ENCODE measurements at places on chromosomes 7 and 10.
A peak's percentile ranks its signal among the peaks of the same experiment; 100 is the strongest.

DNA sequence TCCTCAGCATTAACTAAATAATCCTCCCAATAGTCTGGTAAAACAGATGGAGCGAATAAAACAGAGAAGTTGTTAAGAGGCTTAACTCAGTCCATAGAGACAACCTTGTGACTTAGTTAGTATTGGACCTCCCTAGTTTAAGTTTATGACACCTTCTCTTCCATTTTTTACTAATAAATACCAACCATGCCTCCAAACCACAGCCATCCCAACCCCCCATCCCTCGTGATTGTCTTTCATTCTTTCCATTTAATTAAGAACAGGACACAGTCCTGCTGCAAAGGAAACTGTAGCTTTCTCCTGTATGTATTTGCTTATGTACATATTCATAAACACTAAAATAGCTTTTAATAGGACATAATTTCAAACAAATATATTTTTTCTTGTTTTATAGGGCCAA is 238.2 kb downstream of the SEMA3D start:
- no peak for DNase-seq

DNA sequence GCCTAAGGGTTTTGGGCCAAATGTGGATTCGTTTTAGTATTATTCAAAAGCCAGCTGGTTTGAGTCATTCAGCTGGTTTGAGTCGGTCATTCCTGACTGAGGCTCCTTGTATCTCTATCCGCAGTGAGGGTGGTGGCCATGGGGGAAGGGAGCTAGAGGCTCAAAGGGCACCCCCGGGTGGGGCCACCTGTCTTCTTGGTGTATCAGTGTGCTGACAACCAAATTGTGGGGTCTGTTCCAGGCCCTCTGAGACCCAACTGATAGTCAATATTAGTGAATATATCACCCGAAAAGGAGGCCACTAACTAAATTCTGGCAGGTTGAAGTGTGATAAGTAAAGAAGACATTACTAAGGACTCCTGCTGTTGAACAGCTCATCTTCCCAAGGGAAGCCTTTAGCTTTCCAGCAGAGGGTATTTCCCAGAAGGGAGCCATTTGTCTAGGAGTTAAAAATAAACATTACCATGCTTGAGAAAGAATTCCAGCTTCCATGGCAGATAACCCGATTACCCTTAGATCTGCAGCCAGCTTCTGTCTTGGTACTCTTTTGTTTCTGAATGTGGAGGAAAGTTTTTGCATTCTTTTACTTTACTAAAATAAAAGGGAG is 29.9 kb upstream of the DDX50 start:
- peak; percentile 29 for DNase-seq

DNA sequence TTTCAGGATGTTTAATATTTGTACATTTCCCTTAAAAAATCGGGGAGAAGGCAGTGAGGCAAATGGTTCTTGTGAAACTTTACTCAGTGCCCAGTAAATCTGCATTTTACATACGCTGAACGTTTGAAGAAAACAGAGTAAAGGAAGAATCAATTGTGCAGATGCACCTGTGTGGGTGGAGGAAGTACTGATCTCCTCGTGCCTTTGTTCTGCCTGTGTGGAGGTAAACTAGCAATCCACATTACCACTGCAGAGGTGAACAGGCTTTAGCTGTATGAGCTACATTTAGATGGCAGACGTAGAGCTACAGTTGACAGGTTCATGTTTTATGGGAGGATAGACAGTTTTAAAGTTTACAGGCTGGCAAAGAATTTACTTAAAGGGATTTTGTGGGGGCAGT is 62.7 kb upstream of the VIPR2 start:
- no peak for DNase-seq

DNA sequence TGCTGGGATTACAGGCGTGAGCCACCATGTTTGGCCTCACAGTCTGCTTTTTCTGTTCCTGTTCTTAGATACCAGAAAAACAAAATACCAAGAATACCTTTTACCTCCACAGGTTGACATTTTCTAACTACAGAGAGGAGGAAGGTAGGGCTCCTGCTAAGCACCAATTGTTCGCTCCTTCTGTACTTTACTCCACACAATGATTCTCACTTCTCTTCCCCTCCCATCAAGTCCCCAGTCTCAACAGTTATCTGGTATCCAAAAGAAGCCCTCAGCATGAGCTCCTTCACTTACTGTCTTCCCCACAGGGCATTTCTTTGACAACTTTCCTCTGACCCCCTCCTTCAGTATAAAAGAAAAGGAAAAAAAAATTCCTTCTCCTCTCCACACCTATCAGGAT is 47.7 kb upstream of the ZNF800 start:
- DNase-seq = no peak

DNA sequence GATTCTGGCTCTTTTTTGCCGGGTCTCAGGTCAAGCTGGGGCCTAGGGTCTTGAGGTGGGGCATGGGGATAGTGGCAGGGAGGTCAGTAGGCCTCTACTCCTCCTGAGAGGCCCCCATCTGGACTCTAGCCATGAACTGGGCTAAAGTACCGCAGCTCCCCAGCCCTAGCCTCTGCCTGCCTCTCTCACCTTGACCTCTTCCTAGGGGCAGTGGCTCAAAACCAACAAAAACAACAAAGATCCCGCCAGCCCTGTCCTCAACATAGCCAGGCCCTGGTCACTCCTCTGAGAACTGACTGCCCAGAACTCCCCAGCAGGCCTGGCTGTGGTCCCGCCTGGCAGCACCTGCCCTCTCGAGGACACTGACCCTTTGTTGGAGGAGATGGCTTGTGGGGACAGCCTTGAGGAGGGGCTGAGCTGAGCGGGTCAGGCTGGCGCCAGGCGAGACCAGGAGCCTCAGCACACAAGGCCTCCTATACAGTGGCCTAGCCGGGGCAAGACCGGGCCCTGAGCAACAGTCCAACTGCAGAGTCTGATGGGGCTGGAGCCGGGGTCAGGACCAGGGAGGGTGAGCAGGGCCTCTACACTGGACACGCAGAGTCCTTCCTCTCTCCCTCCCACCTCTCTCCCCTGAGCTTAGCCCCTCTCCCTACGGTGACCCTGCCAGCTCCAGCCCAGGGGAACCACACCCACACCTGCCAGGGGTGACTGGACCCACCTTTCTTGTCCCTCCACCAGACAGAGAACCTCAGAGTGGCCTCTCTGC is 11.6 kb upstream of the PPIF start:
- DNase-seq = no peak

- no peak for DNase-seq
Observed at GRCh38 chr7:8536431-8536830, 103.0 kb downstream of the NXPH1 start.

- DNase-seq = no peak
Observed at GRCh38 chr10:100636848-100637553, 101.3 kb downstream of the HIF1AN start.

- DNase-seq = no peak
Observed at GRCh38 chr10:23517155-23517554, 78.3 kb downstream of the OTUD1 start.

DNA sequence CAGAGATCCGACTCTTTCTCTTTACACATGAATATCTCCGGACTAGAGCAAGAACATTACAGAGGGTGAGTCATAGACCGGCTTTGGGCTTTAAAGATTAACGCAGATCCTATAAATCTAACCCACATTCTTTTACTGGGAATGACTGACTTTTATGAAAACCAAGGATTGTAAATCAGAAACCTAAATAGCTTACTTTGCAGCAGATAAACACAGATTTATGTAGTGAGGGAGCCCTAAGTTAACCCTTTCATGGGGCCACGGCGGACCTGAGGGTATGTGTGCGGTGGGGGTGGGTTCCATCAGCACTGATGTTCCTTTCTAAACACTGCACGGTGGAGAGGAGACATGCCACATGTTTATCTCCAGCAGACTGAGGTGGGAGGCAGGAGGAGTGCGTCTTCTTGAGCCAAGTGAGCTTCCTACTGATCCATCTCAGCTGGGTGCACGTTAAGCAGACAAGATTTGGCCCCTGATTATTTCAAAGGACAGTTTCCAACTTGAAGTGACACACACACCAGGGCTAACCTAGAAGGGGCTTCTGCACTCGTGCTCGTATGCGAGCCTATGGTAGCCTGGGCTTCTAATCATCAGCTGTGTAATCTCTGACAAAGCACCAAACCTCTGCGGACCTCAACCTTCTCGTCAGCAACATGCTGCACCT is 127.6 kb downstream of the WDR11 start:
- DNase-seq = no peak

GRCh38 chr10:67302701-67303100 is 376.9 kb downstream of the LRRTM3 start:
- DNase-seq = no peak

DNA sequence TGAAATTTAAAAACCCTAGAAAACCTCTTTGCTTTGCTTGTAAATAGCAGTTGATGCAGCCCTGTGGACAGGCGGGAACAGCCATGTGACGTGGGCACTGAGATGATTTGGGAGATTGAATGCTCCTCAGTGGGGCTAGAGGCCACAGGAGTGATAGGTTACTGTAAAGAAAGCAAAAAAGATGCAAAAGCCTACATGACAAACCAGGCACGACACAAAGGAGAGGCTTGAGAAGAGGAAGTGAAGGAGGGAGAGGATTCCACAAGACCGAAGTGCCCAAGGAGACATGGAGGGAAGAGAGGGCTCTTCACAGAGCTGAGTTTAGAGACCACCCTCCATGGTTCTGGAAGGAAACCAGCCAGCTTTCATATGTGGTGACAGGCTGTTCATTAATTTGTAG is 25.7 kb downstream of the IKZF1 start:
- DNase-seq = no peak

DNA sequence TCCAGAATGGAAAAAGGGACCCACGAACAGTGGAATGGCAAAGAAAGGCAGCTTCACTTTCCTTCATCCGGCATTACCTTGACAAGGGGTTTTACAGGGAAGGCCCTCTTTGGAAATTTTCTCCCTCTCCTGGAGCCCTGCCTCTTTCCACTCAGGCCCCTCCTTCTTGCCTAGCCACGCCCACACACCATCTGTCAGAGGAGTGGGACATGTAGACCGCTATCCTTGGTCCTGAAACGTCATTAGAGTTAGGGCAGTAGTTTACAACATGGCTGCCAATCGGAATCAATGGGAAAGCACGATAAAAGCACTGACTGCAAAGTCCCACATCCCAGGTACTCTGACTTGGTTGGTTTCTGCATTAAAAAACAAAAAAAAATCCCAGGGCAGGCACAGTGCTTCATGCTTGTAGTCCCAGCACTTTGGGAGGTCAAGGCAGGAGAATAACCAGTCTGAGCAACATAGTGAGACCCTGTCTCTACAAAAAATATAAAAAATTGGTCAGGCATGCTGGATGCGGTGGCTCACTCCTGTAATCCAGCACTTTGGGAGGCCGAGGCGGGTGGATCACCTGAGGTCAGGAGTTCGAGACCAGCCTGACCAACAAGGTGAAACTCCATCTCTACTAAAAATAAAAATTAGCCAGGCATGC is 96.4 kb downstream of the MARCHF5 start:
- peak; percentile 23 for DNase-seq

- peak; percentile 42 for DNase-seq
Observed at GRCh38 chr7:46848944-46849343, 733.0 kb downstream of the TNS3 start.

DNA sequence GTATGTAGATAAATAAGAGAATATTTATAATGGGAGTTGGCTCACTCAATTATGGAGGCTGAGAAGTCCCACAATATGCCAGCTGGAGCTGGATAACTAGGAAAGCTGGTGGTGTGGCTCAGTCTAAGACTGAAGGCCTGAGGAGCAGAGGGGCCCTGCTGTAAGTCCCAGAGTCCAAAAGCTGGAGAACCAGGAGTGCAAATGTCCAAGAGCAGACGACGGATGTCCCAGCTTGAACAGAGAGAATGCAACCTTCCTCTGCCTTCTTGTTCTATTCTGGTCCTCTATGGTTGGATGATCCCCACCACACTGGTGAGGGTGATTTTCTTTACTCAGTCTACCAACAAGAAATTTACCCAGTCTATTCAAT is 13.2 kb downstream of the IL2RA start:
- DNase-seq = no peak

DNA sequence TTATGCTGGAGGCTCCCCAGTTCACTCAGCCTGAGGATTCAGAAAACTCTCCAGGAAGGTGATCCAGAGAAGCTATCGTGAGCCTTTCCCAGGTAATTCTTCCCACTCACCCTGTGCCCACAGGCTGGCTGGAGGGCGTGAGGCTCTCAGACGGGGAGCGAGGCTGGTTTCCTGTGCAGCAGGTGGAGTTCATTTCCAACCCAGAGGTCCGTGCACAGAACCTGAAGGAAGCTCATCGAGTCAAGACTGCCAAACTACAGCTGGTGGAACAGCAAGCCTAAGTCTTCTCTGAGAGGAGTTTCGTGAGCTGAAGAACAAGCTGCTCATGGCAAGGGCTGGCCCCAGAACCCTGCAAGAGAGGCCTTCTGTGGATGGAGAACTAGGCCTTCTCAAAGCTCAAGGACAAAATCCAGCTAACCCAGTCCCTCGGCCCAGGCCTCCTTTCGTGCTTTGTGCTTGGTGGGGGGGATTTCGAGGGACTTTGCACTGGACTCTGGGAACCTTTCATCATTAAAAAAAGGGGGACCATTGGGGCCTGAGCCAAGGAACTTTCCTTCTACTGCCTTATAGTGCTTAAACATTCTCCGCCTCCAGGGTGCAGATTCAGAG is 23.6 kb downstream of the NOBOX start:
- DNase-seq = no peak

- DNase-seq = no peak
Observed at GRCh38 chr10:73973427-73973826, 24.5 kb upstream of the VCL start.

DNA sequence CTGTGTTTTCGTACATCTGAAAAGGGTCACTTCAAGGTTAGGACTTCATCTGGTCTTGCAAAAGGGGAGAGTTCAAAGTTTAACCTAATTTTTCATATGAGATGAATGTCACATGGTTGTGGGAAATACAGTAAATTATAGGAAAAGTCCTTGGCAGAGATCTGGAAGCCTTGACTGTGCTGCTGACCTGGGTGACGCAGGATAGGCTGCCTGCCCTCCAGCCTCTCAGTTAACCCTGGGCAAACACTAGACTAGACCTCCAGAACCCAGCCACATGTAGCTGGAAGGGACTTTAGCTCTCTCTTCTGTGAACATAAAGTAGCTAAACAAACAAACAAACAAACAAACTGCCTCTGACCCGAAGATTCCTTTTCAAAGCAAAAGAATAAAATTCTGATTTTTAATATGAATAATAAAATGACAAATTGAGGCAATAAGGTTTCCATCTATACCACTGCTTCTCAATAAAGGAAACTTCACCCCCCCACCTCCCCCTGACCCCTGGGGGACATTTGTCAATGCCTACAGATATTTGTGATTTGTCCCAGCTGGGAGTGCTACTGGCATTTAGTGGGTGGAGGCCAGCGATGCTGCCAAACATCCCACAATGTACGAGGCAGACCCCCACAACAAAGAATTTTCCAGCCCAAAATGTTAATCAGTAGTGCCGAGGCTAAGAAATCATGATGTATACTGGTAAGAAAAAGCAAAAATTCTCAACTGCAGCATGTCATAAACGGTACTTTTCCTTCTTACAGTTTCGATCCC is 75.2 kb upstream of the PRR15 start:
- no peak for DNase-seq

GRCh38 chr7:66308411-66308810 is 103.3 kb downstream of the TPST1 start:
- no peak for DNase-seq

GRCh38 chr7:135536150-135536549 is 21.6 kb upstream of the NUP205 start:
- no peak for DNase-seq

Data from stromal cell of bone marrow (primary cell).